ENCODE measurements at places on chromosomes 11 and 22.

DNA sequence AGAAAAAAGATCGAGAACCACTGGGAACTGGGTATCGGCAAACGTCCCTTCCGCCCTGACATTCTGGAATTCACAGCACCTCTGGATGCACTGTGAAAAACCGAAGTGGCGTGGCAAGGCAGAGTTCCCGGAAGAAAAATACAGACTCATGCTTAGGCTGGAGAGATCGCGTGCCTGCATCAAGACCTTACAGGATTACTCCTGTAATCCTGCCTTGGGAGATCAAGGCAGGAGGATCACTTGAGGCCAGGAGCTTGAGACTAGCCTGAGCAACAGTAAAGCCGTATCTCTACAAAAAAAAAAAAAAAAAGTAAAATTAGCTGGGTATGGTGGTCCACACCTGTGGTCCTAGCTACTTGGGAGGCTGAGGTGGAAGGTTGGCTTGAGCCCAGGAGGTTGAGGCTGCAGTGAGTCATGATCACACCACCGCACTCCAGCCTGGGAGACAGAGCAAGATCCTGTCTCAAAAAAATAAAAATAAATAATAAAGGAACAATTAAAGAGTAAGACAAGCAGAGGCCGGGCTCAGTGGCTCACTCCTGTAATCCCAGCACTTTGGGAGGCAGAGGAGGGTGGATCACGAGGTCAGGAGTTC is 19.9 kb upstream of the TEF start:
- no peak for DNase-seq

- no peak for DNase-seq
These were observed 1025.1 kb downstream of the BRD1 start for GRCh38 chr22:48802576-48802975.

GRCh38 chr11:203945-204586 is 3.1 kb downstream of the BET1L start:
- DNase-seq = no peak

GRCh38 chr22:23012081-23012622 is 58.2 kb upstream of the GNAZ start:
- DNase-seq = no peak

- DNase-seq = no peak
These were observed 22.8 kb upstream of the GPR83 start for GRCh38 chr11:94424011-94424410.

- no peak for DNase-seq
These were observed 7.5 kb upstream of the SIGIRR start for GRCh38 chr11:422249-422656.

DNA sequence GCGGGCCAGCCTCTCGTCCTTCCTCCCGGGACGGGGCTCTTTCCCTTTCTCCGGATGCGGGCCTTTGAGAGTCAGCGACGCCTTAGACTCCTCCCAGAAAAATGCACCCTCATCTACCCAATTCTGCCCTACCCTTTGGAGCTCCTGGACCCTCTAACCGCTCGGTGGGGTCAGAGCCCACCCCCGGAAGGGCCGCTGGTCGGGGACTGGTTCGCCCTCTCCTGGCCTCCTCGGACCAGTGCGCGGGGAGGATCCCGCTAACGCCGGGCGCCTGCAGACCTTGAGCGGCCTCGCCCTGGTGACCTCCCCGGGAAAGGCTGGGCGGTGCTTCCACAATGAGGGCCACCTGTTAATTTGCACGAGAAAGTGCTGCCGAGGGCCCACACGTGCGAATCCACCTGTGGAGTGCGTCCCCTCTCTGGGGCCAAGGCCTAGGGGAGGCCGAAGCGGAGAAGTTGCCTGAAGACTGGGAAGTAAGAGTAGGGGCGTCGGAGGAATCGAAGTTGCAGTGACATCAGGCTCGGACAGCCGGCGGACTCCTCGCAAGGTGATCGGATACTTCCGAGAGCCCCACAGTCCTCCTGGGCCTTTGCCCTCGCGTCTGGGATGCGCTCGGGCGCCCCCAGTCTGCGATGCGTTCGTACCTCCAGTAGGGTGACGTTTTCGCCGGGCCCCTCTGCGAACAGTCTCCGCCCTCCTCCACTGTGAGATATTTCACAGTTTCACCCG is 61.5 kb downstream of the ENDOD1 start:
- peak; percentile 83 for DNase-seq

DNA sequence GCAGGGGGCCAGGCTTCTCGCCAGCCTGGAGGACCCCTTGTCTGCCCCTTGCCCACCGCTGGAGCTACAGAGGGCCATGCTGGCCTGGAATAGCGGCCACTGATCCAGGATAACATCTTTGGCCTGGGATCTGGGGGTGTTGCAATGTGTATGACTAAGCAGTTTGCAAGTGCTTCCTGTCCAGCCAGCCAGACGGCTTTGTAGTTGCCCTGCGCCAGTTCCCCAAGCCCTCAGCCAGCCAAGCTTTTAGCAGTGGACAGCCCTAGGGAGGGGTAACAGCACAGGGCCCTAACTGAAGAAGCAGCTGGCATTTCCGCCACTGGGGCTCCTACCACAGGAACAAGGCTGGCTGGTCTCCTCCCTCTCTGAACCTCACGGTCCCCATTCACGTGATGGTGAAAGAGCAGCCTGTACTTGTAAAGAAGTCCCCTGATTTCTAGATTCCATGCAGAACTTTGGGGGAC is 32.1 kb downstream of the UQCR10 start:
- no peak for DNase-seq

- DNase-seq = no peak
These were observed 14.2 kb upstream of the OMP start for GRCh38 chr11:77088236-77089003.

DNA sequence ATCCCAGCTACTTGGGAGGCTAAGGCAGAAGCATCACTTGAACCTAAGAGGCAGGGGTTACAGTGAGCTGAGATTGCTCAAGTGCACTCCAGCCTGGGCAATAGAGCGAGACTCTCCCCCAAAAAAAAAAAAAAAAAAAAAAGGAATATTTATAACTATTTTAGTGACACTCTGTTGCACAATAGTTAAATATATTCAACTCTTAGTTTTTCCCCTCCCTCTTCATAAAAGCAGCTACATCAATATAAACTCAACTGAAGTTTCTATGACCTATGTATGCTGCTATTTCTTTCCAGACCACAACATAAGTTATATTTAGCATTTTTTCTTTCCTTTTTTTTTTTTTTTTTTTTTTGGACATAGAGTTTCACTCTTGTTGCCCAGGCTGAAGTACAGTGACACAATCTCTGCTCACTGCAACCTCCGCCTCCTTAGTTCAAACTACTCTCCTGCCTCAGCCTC is 19.2 kb downstream of the CELF1 start:
- DNase-seq = no peak

DNA sequence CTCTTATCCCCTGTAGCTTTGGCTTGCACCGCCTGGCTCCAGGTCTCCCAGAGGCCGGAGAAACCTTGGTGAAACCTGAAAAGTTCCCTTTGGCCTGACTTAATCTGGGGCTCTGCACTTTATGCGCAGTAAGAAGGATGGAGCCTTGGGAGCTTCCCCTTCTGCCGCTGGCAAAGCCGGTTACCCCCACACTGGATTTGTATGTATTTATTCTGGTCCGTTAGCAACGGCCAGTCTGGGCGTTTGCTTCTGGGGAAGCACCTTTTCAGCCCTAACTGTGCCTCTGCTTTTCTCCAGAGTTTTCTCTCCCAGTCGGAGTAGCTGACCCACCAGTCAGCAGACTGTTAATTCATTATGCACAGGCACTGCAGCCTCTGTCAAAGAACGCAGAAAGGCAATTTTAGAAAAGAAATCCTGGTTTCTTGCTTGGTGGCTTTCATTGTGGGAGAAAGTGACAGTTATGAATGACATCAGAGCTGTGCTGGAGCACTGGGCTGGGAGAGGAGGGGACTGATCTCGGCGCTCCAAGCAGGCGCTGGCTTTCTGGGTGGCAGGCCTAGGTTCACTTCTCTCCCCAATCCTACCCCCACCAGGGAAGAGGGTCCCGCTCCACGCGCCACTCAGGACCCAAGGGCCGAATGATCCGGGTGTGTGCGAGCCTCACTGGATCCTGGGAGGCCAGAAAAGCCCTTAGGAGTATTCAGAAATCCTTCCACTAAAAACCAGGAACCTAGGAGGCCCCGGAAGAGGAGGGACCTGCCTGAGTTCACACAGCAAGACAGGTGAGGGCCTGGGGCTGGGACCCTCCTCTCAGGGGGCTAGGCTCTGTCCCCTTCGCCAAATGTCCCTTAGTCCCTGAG is 70.2 kb downstream of the RTL6 start:
- no peak for DNase-seq

GRCh38 chr22:27397954-27398342 is 403.6 kb downstream of the MN1 start:
- DNase-seq = no peak

- DNase-seq = no peak
These were observed 744.4 kb upstream of the ANO3 start for GRCh38 chr11:25587496-25587895.

DNA sequence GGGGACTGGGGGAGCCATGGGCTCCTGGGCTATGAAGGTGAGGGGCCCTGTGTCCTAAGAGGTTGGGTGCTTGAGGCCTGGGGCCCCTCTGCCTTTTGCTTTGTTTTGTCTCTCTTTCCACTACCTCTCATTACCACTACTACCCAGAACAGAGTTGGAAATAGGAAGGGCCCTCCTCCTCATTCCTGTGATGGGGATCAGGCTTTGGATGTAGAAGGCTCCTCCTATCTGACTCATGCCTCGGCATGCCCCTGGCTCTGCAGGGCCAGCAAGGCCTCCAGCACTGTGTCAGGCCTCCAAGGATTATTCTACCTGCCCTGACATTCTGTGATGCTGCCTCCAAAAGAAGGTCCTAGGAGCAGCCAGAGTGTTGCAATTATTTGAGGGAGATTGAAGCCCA is 766 bp downstream of the IZUMO1R start:
- no peak for DNase-seq

DNA sequence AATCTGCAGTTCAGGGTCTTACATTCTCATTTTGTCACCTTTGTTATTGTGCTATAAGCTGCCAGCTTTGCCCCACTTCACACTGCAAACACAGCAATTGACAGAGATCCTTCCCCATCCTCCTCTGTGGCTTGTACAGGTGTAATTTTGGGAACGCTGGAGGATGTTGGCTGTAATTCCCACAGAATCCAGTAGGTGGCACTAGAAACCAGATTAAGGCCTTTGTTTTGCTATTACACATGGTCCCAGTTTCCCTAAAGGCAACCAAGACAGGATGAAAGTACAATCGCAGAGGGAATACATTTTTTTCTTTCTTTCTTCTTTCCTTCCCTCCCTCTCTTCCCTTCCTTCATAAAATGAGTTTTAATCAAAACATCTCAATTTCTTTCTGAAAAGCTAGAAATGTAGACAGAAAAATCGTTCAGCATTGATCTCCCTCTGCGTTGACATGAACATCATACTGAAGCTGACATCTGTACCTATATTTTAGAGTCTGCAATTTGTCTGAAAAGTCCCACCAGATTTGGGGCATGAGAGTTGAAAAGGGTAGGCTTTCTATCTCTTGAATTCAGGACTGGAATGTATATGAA is 21.3 kb upstream of the NELL1 start:
- DNase-seq = peak; percentile 21

GRCh38 chr11:121929581-121929980 is 186.4 kb downstream of the BLID start:
- DNase-seq = no peak

DNA sequence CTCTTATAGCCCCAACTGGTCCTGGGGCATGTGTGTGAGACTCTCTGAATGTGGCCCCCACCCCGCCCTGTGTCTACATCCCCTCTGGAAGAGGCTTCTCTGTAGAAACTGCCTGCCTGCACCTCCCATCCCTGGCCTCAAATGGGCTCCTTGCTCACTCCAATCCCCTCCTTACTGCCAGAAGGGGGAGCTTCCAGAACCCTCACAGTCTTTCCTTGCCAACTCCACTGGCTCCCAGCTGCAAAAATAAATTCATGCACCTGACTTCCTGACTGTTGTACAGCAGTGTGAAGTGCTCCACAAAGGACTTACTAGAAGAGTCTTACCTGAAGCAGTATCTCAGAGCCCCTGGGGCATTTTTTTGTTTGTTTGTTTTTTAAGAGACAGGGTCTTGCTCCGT is 15.2 kb upstream of the SERPIND1 start:
- no peak for DNase-seq

DNA sequence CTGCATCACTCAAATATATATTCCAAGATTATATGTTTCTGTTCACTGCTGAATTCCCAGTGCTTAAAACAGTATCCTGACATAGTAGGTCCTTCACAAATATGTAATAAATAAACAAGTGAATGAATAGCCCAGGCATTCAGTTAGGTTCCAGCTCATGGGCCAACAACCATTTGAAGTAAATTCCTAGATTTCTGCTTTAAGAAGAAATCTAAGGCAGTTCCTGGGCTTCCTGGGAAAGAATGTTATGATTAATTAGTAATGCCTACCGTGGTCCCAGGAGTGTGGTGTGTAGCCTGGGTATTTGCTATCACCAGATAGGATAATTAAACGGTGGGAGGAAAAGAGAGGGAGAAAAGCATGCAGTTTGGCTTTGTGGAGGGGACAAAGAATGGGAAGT is 576.8 kb downstream of the SOX6 start:
- DNase-seq = no peak

GRCh38 chr11:45414088-45414487 is 127.9 kb upstream of the SYT13 start:
- no peak for DNase-seq
